ENCODE measurements at places on chromosomes 12 and 14.

- no peak for DNase-seq
These were observed 10.7 kb upstream of the STX2 start for GRCh38 chr12:130849561-130850417.

DNA sequence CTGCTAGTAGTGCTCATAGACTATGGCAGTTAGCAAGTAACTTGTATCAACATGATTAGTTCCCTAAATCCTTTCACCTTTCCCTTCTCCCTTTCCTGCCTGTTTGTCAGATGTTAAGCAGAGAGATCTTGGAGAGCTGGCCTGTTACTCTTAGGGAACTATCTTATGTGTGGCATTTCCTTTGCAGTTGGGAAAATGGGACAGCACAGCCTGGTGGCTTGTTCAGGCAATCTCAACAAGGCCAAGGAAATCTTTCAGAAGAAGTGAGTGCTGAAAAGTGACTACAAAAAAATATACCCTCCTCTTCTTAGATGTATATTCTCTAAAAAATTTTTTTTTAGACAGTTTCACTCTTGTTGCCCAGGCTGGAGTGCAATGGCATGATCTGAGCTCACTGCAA lies 7.4 kb downstream of the PARP2 start:
- DNase-seq: no peak

DNA sequence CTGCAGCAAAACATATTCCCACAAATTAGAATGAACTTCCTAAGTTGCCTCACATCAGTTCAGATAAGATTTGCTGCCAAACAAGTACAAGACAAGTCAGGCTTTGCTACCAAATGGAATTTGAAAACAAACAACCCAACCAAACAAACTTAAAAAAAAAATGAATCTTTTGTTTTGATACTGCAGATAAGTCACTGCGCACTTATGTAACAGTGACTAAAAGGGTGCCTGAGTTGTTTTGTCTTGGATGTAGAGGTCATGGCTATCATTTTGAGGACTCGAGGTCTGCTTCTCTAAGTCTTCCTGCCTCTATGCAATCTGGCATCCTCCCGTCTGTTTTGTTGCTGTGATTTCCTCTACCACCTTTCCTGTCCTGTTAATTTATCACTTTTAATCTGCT lies 11.1 kb upstream of the EPS8 start:
- DNase-seq: no peak

GRCh38 chr12:19190292-19191031 lies 60.9 kb downstream of the PLEKHA5 start:
- DNase-seq: peak; percentile 76

GRCh38 chr12:87439990-87440827 lies 589.0 kb downstream of the C12orf50 start:
- no peak for DNase-seq

DNA sequence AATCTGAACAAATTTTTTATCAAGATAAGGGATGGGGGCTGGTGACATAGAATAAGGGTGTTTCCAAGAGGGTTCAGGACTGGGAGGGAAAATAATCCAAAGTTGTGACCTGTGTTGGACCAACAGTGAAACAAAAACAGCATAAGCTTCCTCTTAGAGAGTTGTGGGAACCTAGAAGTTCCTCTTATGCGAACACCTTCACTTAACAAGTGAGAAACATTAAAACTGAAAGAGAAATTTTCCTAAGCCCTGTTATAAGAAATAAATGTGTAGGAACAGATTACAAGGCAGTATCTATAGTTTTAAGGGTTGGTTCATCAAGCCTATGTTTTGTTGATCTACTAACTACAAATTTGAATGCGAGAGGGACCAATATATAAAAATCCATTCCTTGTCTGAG lies 58.4 kb downstream of the LLPH start:
- peak; percentile 83 for DNase-seq

DNA sequence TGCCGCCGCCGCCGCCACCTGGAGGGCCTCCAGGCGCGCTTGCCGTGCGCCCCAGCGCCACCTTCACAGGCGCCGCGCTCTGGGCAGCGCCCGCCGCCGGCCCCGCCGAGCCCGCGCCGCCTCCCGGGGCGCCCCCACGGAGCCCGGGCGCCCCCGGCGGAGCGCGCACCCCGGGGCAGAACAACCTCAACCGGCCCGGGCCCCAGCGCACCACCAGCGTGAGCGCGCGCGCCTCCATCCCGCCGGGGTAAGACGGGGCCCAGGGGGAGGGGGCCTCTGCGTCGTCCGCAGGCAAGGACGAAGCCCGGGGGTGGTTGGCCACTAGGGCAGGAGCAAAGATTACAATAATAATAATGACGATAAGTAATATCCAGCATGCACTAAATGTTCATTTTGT lies 21.3 kb downstream of the DTX1 start:
- no peak for DNase-seq

All from suppressor macrophage treated with lipopolysaccharide for 4 hours (primary cell).